ENCODE measurements at places on chromosomes 2 and 18.

DNA sequence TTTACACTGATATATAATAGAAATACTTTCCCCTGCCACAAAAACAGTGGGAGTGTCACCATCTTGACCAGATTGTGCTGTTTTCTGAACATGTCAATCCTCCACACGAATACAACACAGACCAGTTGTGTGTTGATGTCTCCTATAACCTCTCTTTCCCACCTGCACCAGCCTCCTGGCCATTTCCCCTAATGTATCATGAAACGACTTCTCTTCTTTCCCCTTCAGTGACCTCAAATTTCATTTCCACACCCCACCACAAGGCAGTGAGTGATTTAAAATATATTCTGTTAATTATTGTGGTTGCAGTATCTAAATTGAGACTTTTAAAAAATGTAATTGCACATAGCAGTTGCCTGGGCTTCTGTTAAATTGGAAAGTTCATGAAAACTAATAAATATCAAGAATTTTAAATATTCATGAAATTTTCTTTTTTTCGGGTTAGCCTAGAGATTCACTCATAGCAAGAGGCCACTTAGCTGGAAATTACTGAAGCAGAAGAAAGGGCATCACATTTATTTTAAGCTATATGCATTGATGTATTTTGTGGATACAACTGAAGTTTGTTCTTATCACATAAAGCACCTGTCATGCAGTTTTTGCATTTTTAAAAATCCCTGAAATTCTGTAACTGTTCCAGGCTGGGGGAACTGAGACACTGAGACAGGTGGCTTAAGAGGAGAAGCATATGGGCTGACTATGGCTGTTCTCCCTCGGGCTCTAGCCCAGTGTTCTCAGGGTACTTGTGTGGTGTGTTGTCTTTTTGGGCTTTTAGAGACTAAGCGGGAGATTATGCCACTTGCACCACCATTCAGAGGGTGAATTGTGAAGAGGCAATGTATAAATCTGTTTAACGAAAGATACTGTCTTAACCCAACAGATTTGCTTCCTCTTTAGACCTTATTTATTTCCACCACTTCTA, 15.9 kb downstream of the FAM171B start:
- H3K4me1 ChIP-seq = peaks cover 5% of the 10 kb centered on the region
- no peaks in the 10 kb centered on the region for H3K27me3 ChIP-seq
- no peak overlapping the region for H3K27ac ChIP-seq
- H3K4me3 ChIP-seq = no peak overlapping the region
- H3K36me3 ChIP-seq = peaks cover under 1% of the 10 kb centered on the region
- no peak for DNase-seq

- H3K27me3 ChIP-seq = no peaks in the 10 kb centered on the region
- no peak for DNase-seq
- H3K4me3 ChIP-seq = no peak overlapping the region
- no peaks in the 10 kb centered on the region for H3K36me3 ChIP-seq
These were observed 477.6 kb downstream of the PARD3B start for GRCh38 chr2:205022841-205023240.

- DNase-seq = no peak
- H3K4me3 ChIP-seq = no peak overlapping the region
- H3K36me3 ChIP-seq = no peaks in the 10 kb centered on the region
- no peak overlapping the region for H3K27ac ChIP-seq
These were observed 173.1 kb downstream of the LCLAT1 start for GRCh38 chr2:30620102-30620501.

DNA sequence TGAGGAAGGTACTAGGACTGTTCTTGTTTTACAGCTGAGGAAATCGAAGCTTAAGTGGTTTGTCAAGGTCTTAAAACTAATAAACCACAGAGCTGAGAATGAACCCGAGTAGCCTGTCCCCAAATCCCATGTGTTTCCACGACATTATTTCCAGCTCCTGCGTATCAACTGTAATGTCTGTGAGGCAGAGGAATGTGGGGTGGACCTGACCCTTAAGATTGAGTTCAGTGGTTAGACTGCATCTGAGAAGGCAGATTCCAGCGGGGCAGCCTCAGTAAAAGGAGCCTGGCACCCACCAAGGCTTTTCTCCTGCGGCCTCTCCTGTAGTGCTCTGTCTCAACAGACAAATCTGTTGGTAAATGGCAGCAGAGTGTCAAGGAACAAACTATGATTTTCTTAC, 81.9 kb upstream of the TMEM178A start:
- no peaks in the 10 kb centered on the region for H3K27me3 ChIP-seq
- no peak overlapping the region for H3K4me3 ChIP-seq
- DNase-seq = no peak
- H3K36me3 ChIP-seq = peaks cover 14% of the 10 kb centered on the region
- H3K4me1 ChIP-seq = no peaks in the 10 kb centered on the region
- no peak overlapping the region for H3K27ac ChIP-seq

- peaks cover 9% of the 10 kb centered on the region for H3K4me1 ChIP-seq
- H3K36me3 ChIP-seq = no peaks in the 10 kb centered on the region
- H3K4me3 ChIP-seq = no peak overlapping the region
- H3K27me3 ChIP-seq = peaks cover 4% of the 10 kb centered on the region
- no peak for DNase-seq
- no peak overlapping the region for H3K27ac ChIP-seq
These were observed 206.6 kb downstream of the ACKR3 start for GRCh38 chr2:236776206-236776605.

- no peaks in the 10 kb centered on the region for H3K36me3 ChIP-seq
- peaks cover 5% of the 10 kb centered on the region for H3K27me3 ChIP-seq
- no peak overlapping the region for H3K27ac ChIP-seq
These were observed 72.3 kb downstream of the CMPK2 start for GRCh38 chr2:6793371-6793770.
